Right atrium auricular region (tissue), 2 donors: ENCODE measurements at places on chromosomes 2 and 18.

GRCh38 chr18:14914121-14914520 is 166.1 kb downstream of the ANKRD30B start:
- DNase-seq = no peak

DNA sequence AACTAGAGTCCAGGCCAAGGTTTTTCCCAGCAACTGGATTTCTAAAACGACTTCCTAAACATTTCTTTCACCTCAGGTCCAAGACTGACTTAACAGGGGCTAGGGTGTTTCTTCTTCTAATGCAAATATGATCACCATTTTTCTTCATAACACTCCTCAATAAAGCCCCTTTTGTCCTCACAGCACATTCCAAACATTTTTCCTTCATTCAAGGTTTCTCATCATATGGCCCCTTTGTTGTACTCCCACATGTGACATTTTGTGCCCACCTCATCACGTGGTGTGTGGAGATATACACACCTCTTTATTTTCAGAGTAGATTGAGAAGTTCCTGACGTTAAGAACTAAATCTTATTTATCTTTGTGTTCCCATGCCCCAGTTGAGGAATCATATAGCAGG is 3.9 kb upstream of the CDH7 start:
- no peak for DNase-seq

- no peak for DNase-seq
Measured at GRCh38 chr2:72037261-72037666, 110.4 kb downstream of the CYP26B1 start.

- DNase-seq = no peak
Measured at GRCh38 chr2:11752906-11753305, 6.5 kb downstream of the LPIN1 start.

DNA sequence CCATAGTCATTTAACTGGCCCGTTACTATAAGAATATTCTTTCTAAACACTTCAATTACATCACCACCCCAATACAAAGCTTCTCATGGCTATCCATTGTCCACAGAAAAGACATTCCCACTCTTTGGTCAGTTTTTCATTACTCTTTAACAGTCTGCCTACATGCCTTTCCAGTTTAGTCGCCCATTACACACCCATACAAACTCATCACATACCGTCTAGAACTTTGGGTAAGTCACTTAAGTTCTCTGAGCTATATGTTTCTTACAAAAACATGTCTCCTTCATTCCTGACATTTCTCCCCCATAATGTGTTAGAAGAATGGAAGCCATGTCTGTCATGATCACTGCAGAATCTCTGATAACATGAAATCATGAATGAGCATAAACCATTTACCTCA is 108.2 kb upstream of the STK17B start:
- no peak for DNase-seq

- DNase-seq = no peak
Measured at GRCh38 chr2:133588144-133588543, 19.9 kb upstream of the NCKAP5 start.

DNA sequence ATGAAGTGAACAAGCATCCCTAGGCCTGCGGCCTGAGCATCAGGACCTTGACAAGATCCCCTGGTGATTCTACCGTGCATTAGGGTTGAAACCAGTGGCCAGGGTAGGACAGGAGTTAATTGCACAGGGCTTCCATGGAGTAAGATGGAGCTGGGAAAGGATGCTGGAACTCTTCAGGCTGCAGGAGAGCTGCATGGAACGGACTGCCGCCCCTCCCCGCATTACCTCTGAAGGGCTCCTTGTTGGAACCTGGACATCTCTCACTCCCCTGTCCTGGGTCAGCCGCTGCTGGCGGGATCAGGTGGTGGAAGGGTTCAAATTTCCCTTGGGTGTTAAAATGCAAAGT is 156.6 kb upstream of the ID2 start:
- no peak for DNase-seq
